Effector CD8-positive, alpha-beta T cell (primary cell): ENCODE measurements at places on chromosomes 3 and 15.

- no peak for DNase-seq
These were observed 413.4 kb downstream of the MAGI1 start for GRCh38 chr3:65625305-65625704.

DNA sequence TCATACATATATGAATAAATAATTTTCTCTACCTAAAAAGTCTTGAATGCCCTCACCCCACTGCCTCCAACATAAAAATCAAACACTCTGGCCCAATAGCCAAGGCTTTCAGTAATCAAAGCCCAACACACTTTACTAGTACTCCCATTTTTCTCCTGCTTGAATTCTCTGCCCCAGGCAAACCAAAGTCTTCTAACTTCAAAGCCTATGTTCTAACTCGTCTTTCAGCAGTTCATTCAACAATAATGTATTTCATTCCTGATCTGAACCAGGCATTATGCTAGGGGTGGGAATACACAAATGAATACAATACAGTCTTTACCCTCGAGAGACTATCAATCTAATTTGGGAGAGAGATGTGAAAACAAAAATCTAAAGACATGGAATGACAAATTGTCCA lies 11.4 kb upstream of the ZNF592 start:
- no peak for DNase-seq

DNA sequence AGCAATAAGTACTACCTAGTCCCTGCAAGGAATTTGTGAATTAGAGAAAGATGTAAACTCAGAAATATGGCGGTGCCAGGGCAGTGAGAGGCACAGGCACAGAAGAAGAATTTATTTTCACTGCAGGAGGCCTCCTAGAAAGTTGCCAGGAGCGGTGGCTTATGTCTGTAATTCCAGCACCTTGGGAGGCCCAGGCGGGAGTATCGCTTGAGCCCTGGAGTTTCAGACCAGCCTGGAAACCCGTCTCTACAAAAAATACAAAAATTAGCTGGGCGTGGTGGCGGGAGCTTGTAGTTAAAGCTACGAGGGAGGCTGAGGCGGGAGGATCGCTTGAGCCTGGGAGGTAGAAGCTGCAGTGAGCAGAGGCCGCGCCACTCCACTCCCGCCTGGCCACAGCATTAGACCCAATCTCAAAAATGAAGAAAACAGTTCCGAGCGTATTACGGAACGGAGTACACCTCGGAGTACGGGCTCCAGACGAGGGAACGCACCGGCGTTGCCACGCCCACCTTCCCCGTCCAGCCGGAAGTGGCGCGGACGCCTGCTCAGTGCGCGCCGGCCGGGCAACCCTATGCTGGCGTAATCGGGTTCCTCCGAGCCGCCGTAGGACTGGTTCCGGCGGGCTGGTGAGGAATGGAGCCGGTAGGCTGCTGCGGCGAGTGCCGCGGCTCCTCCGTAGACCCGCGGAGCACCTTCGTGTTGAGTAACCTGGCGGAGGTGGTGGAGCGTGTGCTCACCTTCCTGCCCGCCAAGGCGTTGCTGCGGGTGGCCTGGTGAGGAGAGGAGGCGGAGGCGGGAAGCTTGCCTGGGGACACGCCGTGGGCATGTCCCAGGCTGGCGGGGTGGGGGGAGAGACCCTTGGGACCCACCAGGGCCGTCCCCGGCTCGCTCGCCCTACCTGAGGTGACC lies at the start of gene FBXO22:
Gene FBXO22, plus strand, starts transcription at position 548 of the 909 bp plus-strand sequence. Its CDS starts 86 bp downstream, at position 634.
- peak; percentile 72 for DNase-seq

DNA sequence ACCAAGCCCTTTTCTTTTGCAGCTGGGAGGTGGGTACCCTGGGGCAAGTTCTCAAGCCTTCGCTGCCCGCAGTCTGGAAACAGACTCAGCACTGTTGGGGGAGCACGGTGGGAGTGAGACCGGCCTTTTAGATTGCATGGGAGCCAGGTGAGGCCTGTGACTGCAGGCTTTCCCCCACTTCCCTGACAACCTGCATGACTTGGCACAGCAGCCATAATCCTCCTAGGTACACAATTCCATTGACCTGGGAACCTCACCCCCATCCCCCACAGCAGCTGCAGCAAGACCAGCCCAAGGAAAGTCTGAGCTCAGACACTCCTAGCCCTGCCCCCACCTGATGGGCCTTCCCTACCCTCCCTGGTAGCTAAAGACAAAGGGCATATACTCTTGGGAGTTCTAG lies 52.2 kb upstream of the CCDC80 start:
- no peak for DNase-seq

DNA sequence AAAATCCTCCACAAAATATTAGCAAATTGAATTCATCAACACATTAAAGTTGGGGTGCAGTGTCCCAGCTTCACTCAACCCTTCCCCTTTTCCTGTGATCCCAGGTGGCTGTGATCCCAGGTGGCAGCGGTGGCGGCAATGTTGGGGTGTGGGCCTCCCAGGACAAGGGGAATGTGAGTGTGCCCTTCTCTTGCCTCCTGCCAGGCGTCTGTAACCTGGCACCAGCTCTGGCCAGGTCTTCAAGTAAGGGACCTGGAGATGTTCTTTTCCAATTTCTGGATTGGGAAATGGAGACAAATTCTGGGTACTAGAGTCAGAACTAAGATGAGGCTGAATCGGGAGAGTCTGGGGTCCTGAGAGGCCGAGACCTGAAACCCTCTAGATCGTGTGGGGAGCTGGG lies 20.1 kb downstream of the GOLGA6A start:
- DNase-seq, result no peak

GRCh38 chr15:61050844-61051568 lies 178.1 kb downstream of the RORA start:
- no peak for DNase-seq

- no peak for DNase-seq
These were observed 175.2 kb downstream of the TP63 start for GRCh38 chr3:189806171-189806951.

DNA sequence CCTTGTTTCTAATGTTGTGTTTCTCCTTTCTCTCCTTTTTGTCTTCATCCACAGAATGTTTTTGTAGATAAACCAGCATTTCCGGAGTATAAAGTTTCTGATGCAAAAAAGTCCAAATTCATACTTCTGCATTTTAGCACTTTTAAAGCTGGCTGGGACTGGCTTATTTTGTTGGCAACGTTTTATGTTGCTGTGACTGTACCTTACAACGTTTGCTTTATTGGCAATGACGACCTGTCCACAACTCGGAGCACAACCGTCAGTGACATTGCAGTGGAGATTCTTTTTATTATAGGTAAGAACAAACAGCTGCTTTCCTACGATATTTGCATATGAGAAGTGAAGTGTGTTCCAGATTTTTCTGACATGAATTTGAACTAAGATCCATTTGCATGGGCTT lies 199.4 kb downstream of the KCNH8 start:
- no peak for DNase-seq

- DNase-seq, result no peak
These were observed 51.8 kb upstream of the DGKG start for GRCh38 chr3:186413615-186414415.

DNA sequence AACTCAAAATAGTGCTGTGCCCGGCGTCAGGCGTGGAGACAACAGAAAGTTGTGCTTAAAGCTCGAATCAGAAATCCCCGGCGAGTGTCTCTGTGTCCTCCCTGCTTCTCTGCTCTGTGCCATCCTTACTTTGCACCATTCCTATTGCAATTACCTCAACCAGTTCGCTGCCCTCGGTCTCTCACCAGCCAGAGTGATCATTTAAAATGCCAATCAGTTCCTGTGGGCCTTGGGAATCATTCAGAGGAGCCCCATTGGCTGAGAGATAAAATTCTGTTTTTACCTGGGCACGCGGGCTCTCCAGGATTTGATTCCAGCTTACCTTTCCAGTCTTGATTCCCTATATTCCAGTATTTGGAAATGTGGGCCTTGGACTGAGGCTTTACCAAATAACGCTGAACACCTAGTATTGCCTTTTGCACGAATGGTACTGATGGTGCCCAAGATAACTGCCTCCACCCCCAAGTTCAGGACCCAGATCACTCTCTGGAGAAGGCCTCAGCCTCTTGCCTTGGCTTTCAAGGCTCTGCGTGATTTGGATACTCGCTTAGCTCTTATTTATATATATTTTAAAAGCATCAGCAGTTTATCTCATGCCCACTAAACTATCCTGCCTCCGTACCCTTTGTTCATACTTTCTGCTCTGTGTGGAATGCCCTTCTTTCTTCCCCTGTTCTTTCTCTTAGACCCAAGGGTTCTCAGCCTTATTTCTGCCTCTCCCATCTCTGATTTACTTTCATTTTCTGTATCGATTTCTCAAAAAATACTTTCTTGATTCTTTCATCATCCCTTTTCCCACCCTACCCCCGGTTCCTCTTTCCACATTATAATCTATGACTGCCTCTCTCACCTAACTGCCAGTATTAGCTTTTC lies 863 bp downstream of the PSMA4 start:
- DNase-seq, result no peak

- DNase-seq, result no peak
These were observed 68.6 kb downstream of the ABHD5 start for GRCh38 chr3:43759297-43759782.

GRCh38 chr3:101931081-101931480 lies 81.8 kb downstream of the NFKBIZ start:
- no peak for DNase-seq

DNA sequence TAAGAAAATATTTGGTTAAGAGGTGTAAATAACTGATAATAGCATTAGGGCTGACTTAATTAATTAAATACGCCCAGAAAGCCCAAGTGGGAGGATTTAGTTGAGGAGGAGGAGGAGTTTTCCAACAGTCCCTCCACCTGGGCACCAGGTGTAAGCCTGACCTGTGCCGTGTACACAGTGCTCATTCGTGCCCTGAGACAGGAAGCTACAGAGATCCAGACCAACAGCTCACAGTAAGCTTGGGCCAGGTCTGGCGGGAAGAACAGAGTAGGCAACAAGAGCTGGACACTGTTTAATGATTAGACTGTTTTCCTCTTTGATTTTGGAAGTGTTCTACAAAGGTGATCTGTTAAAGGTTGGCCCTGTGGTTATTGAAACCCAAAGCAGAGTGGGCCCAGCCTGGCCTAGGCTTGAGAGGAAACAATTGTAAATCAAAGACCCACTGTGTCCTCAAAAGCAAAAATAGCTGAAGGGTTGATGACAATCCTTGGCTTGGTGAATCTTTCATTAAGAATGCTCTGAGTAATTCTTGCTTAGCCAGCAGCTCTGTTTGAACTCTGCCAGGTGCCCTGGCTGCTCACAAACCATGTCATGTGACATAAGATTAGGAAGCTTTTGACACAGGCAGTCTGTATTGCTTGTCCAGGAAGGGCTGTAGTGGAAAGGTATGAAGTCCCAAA lies 13.8 kb downstream of the SQOR start:
- no peak for DNase-seq
